ENCODE measurements at places on chromosomes 1 and 21. TPM values are rescaled to one million over a fixed set of nuclear protein-coding genes. Genes with fewer than 3 reads are reported as not detected.

Gene TMIGD3
- not detected for total RNA-seq

Gene DISP1
- total RNA-seq, result 5.5 TPM

Gene S100A11
- 75.0 TPM for total RNA-seq

Gene SHE
- 0.93 TPM for total RNA-seq

Gene OR6K3
- not detected for total RNA-seq

Gene ESRRG
- 0.13 TPM for total RNA-seq
